Stimulated activated CD4-positive, alpha-beta T cell treated with anti-CD3 and anti-CD28 coated beads, Interleukin-15, amount 100 ng/mL, for 1 hour (primary cell): ENCODE measurements at places on chromosomes 5 and 9.

DNA sequence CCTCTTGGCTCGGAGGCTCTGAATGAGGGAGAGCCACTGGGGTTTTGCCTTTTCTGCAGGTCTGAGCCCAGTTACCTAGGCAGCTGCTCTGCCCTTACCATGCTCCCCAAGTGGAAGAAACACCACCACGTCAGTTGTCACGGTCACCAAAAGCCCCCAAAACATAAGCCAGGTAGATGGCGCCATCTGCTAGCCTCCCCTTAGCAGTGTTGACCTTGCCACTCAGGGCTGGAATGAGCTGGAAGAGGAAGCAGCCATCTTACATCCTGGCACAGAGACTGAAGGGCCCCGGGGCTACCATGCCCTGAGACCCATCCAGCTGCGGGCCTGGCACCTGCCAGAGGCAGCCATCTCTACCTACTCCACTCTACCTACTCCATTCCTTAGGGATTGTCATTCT lies 7.4 kb downstream of the ZER1 start:
- DNase-seq, result no peak

DNA sequence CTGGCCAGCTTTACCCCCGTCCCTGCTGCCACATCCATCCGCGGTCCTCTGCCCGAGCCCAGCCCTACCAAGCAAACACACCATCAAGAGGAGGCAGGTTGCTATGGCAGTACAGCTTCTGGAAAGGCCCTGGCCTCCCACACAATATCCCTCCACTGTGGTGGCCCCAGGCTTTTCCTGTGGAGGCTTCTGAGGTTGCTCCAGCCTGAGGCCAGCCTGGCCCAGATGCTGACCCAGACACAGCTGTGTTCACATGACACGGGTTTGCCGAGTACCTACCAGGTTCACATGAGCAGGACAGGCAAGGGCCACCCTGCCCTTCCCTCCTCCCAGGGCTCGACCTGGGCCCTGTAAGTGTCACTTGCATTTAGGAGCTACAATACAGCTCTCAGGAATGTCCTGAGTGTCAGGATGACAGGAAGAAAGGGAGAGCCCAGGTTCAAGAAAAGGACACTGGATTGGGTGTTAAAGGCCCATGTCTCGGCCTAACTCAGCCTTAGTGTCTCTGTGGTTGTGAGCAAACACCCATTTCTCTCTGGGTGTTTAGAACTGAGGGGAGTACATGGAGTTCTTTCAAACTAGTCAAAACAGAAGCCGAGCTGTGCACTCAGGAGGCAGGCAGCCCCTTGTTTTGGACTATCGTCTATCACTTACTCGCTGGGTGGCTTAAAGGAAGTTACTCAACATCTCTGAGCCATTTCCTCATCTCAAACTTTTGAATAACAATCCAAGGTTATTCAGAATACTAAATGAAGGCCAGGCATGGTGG lies 40.2 kb downstream of the NAIF1 start:
- DNase-seq, result no peak

DNA sequence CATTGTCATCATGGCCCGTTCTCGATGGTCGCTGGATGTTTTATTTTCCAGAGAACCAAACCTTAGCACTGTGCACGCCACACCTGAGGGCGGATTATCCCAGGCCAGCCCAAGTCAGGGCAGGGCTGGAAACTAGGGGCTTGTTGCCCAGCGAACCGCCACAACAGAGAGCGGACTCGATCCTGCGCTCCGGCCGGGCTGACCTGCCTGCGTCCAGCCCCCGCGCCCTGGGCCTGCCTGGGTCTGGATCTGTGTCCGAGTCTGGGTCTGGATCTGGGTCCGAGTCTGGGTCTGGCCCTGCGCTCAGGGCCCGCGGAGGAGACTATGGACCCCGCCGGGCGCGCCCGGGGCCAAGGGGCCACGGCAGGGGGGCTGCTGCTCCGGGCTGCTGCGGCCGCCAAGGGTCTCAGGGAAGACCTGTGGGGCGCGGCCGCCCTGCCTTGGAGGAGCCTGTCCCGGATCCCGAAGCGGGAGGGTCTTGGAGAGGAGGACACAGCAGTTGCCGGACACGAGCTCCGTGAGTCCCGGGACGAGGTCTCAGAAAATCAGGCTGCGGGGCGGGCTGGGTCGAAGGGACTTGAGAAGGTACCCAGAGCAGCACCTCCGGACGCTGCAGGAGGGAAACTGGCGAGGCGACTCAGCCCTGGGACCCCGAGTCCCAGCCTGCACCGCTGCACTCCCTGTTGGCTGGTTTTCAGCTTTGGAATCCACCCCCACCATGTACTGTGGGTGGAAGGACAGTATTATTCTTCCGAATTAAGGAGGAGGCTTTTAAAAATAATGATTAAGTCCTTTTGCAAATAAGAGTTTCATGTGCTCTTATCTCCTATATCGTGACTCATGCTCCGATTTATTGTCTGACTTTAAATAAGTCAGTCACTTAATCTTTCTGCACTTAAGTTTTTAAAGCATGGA lies at the start of gene ANKDD1B:
Gene ANKDD1B, plus strand, starts transcription at position 143 of the 915 bp plus-strand sequence. Its CDS starts 182 bp downstream, at position 325.
- no peak for DNase-seq

DNA sequence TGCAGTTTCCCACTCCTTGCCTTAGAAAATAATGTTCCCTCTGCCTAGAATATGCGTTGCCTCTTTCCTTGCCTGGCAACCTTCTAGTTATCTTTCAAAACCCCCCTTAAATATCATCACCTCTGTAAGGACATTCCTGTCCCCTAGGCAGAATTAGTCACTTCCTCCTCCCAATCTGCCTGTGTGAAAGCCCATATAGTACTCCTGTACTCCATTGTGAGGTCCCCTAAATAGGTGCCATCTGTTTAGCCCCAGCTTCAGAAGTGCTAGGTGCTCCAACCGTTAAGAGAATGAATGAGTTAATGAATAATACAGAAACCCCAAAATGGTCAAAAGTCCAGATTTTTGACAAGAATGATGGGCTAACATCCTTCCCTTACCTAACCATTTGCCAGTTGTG lies 181.4 kb downstream of the GDNF start:
- no peak for DNase-seq

- no peak for DNase-seq
Observed at GRCh38 chr9:98326459-98327248, 71.2 kb upstream of the TBC1D2 start.

DNA sequence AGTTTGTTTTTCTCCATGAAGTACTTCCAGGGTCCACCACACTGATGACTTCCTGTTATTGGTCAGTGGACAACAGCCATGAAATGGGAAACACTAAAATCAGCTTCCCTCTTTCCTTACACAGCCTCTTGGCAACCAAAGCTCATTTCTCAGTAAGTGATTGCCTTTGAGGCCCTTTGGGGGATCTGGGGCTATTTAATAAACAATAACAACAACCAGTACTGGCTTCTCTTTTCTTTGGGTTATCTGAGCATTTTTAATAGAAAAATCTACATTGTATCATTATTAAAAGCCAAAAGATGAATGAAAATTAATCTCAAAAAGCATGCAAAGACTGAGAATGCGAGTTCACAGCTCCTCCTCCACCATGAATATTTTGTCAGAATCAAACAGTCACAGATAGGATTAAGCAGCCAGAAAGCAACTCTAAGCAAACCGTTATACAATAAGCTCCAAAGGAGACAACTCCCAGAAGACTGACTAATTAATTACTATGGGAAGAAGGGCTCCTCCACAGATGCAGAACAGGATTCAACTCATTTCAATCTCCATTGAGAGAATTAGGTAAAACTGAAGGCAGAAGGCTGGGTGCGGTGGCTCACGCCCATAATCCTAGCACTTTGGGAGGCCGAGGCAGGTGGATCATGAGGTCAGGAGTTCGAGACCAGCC lies 68.3 kb downstream of the SERINC5 start:
- DNase-seq, result no peak

GRCh38 chr9:133967024-133967741 lies 24.9 kb downstream of the VAV2 start:
- no peak for DNase-seq

DNA sequence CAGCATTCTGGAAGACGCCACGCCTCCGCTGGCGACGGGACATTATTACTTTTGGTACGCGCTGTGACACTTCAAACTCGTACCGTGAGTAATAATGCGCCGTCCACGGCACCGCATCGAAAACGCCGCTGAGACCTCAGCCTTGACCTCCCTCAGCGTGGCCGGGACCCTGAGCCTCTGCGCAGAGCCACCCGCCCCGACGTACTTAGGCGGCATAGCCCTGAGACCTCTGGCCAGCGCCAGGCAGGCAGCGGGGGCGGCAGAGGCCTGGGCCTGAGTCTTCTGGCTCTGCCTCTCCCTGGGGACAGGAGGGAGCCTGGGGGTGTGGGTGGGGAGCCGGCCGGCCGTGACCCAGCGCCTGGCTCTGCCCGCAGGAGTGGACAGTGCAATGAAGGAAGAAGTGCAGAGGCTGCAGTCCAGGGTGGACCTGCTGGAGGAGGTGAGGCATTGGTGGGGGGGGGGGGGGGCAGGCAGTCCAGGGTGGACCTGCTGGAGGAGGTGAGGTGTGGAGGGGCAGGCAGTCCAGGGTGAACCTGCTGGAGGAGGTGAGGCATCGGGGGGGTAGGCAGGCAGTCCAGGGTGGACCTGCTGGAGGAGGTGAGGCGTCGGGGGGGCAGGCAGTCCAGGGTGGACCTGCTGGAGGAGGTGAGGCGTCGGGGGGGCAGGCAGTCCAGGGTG lies 8.0 kb downstream of the EGFL7 start:
- DNase-seq, result no peak

GRCh38 chr9:108259917-108260675 lies 595.7 kb downstream of the ACTL7B start:
- no peak for DNase-seq

DNA sequence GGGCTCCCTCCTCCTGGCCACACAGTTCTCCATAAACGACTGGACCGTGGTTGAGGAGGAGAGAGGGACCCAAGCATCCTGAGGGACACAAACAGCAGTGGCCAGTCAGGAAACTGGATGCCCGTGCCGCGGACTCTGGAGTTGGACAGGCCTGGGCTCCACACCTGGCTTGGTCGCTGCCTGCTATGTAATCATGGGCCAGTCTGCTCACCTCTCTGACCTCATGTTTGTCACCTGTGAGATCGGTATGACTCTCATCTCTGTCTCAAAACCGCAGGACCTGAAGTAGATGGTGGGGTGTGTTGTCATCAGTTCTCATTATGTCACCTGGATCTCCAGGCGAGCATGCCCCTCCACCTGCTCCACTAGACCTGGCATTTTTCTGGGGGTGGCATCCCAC lies 14.5 kb downstream of the CXXC5 start:
- DNase-seq, result no peak

- DNase-seq, result no peak
Observed at GRCh38 chr5:56566374-56567249, 248.7 kb upstream of the MAP3K1 start.

- DNase-seq, result no peak
Observed at GRCh38 chr9:6133346-6134063, 82.1 kb upstream of the IL33 start.

GRCh38 chr9:120735415-120736126 lies 21.3 kb upstream of the MEGF9 start:
- no peak for DNase-seq

DNA sequence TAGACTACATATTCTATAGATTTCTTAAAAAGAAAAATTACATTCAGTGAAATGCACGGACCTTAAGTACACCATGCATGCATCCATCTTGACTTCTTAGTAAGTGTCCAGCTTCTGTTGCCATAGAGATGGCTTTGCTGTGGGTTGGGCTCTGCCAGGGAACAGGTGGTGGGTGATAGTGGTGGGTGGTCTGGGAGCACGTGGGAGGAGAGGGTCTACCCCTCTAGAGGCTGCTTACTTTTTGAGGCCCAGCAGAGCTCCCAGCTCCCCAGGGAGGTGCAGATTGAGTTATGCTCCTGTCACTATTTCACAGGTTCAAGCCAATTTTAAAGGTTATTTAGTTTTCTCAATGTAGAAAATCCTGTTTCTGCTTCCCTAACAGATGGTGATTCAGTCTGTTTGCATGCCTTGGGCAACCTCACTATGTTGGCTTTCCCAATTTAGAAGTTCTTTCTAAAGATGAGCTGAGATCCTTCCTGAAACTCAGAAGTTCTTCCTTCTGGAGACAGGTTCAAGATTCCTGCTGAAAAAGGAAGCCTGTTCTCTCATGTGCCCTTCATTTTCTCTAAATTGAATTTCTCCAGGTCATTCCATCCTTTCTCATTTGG lies 107.4 kb upstream of the LHFPL2 start:
- no peak for DNase-seq

DNA sequence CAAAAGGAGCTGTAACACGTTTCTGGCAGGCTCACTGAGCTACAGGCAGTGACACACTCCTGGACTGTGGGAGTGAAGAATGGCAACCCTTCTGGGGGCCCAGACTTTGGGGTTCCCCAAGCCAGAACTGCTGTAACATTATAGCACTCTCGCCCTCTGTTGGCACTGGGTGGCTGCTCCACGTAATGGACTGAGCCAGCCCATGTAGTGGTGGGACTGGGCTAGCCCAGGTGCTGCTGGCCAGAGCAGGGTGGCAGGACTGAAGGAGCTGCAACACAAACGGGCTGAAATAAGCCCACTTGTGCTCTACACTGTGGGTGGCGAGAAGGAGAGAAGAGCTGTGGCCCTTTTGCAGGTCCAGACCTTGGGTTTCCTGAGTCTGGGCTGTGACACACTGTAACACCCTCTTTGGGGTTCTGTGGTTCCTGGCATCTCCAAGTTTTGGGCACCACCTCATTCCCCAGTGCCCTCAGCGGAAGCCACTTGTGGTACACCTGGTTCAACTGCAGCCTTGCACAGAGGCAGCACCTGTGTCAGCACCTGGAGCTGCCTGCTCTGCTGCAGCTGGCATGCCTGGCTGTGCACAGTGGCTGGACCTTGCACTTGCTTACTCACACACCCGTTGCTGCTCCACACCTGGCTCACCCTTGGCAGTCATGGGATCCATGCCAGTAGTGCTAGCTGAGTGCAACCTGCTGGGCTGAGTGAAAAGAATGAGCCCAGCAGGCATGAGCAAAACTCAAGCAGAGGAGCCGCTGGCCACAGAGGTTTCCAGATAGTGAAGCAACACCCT lies 95.0 kb upstream of the PRR16 start:
- no peak for DNase-seq

GRCh38 chr5:72465601-72466563 lies 41.3 kb downstream of the ZNF366 start:
- no peak for DNase-seq

GRCh38 chr5:174459071-174459702 lies 265.2 kb upstream of the MSX2 start:
- no peak for DNase-seq

- DNase-seq, result no peak
Observed at GRCh38 chr5:106019261-106019660, 1651.5 kb downstream of the EFNA5 start.

DNA sequence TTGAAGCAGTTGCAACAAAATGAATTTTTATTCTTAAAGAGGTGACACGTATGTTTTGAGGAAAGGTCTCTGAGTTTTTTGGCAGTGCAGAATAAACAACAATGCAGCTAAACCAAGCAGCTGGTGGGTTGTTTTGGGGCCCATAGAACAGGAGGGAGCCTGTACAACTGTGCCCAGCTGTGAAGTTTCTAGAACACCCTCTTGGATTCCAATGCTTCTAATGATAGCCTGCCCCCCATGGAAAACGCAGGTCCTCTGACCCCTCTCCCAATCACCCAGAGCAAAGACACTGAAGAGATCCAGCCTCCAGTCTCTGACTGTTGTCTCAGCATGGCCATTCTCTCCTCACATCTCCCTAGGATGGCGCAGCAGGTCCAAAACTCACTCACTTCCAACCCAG lies 150.9 kb downstream of the MARCHF11 start:
- no peak for DNase-seq
